SJSA1 (cell line): ENCODE measurements at places on chromosomes 5 and 9. TPM values are rescaled to one million over a fixed set of nuclear protein-coding genes. Genes with fewer than 3 reads are reported as not detected.

FIBCD1 gene
- total RNA-seq: 0.08 TPM in 1 of 2 replicates, not detected in the other

TMEM215 gene
- not detected in 2 replicates for total RNA-seq

DNM1 gene
- total RNA-seq: 2.2 and 2.5 TPM in 2 replicates

EGFLAM gene
- total RNA-seq: 0.08 TPM in 1 of 2 replicates, not detected in the other

DNA sequence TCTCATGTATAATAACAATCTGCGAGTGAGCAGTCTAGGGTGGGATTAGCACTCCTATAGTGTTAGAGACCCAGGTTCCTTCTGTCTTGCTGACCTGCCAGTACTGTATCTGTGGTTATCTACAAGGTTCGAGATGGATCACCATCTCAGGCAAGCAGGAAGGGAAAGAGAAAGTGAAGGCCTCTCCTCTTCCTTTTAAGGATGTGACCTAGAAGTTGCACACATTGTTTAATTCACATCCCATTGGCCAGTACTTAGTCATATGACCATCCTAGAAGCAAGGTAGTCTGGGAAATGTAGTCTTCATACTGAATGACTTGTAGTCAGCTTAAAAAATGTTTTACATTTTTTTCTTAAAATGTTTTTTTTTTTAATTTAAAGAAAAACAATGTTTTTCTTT, 168.6 kb downstream of the CARTPT start:
- peak overlapping the region; percentile 24; the same call in 1 of the 2 replicates for H3K27ac ChIP-seq
- no peak overlapping the region for H3K4me3 ChIP-seq
- H3K36me3 ChIP-seq: no peaks in the 10 kb centered on the region
- no peaks in the 10 kb centered on the region for H3K27me3 ChIP-seq
- peak; percentile 66 for DNase-seq

GRCh38 chr5:72522607-72523006, 15.4 kb upstream of the ZNF366 start:
- no peaks in the 10 kb centered on the region for H3K27me3 ChIP-seq
- no peak overlapping the region for H3K27ac ChIP-seq
- no peak for DNase-seq
- H3K4me1 ChIP-seq: no peaks in the 10 kb centered on the region
- H3K4me3 ChIP-seq: no peak overlapping the region
- no peaks in the 10 kb centered on the region for H3K36me3 ChIP-seq

DNA sequence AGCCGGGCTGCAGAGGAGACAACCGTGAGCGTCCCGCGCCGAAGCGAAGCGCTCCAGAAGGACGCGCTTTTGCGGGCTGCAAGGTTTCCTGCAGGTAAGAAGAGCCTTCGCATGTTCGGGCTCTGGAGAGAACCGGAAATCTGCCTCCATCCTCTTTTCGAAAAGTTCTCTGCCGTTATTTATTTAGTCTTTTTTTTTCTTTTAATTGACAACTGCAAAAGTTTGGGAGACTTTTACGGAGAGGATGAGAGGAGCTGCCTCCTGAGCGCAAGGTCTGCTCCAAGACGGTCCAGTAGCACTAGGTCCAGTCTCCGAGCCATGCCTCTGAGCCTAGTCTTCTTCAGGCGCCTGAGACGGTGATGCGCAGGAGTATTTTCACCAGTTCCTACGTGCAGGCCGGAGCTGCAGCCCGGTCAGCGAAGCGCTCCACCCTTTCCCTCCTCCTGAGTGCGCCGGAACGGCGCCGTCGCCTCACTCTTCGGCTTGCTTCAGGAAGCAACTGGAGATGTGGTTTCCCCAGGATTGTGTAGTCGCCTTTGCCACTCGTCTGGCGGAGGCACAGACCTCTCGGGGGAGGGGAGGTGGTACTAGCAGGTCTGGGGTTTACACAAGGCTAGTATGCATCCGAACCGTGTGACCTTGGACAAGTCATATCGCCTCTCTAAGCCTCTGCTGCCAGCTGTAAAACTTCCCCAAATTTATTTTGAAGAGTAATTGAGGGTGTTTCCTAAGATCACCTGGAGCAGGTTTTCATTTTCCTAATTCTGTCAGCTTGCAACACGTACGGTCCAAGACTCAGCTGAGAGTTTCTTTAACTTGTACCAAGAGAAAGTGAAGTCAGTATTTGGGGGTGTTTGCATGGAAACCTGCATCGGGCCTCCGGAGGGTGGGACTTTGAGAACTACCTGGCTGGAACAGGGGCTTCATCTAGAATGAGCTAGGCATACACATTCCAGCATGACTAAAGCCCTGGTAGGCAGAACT, 4.5 kb downstream of the POU4F3 start:
- H3K4me1 ChIP-seq: peaks cover 6% of the 10 kb centered on the region; the same call in 1 of the 2 replicates
- DNase-seq: no peak
- no peak overlapping the region for H3K27ac ChIP-seq

DNA sequence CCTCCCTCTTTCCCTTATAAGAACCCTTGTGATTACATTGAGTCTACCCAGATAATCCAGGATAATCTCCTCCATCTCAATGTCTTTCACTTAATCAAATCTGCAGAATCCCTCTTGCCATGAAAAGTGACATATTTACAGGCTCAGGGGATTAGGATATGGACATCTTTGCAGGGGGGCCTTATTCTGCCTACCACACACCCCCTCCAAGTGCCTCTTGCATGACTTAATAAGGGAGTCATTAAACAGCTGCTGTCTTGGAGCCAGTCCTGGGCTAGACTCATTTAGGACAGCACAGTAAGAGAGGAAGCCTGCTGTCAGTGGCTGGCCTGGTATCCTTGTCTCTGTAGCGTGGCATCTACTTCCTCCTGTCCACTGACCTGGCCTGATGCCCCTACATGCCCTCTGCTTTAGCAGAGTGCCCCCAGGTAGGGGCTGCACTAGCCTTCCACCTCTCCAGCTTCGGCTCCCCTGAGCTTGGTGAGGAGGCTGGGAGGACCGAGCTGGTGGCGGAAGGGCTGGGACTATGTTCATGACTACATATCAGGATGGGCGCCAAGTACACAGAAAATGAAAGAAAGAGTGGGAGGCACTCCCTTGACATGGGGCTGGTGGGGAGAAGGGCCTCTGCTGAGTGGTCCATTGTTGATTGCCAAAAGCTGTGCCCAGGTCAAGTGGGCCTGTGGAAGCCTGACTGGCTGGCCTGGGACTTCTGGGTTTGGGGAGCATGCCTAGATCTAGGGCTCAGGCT, 17.2 kb downstream of the ENHO start:
- no peak overlapping the region for H3K27ac ChIP-seq
- no peaks in the 10 kb centered on the region for H3K27me3 ChIP-seq

GRCh38 chr9:98230304-98230703, 25.1 kb downstream of the TBC1D2 start:
- no peaks in the 10 kb centered on the region for H3K27me3 ChIP-seq
- H3K27ac ChIP-seq: no peak overlapping the region
- H3K4me1 ChIP-seq: peaks cover 20% of the 10 kb centered on the region
- peaks cover 30% of the 10 kb centered on the region for H3K36me3 ChIP-seq

GRCh38 chr9:84997472-84997871, 327.9 kb downstream of the NTRK2 start:
- H3K36me3 ChIP-seq: no peaks in the 10 kb centered on the region
- H3K27me3 ChIP-seq: no peaks in the 10 kb centered on the region
- no peak for DNase-seq
- H3K4me1 ChIP-seq: no peaks in the 10 kb centered on the region
- H3K4me3 ChIP-seq: no peak overlapping the region

DNA sequence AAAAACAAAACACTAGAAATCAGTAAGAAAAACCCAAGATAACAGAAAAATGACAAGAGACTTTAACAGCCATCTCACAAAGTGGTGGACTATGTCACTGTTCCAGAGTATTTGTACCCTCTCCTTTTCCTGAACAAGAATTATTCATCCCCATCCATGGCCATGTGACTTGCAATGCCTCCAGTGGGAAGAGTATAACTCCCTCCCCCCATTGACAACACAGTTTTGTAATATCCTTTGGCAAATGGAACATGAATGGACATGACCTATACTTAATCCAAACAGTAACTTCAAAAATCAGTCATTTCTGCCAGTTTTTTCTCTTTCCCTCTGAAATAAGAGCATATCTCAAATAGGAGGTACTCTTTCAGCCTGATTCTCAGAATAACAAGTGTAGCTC, 33.9 kb downstream of the PTBP3 start:
- H3K4me3 ChIP-seq: no peak overlapping the region
- no peaks in the 10 kb centered on the region; the same call in 1 of the 2 replicates for H3K4me1 ChIP-seq
- H3K27ac ChIP-seq: no peak overlapping the region
- peaks cover 12% of the 10 kb centered on the region; the same call in 1 of the 2 replicates for H3K36me3 ChIP-seq
- no peak for DNase-seq
- no peaks in the 10 kb centered on the region for H3K27me3 ChIP-seq

GRCh38 chr5:167934551-167934971, 356.9 kb upstream of the WWC1 start:
- no peaks in the 10 kb centered on the region for H3K27me3 ChIP-seq
- no peak for DNase-seq
- no peak overlapping the region for H3K4me3 ChIP-seq

GRCh38 chr5:3210531-3210930, 385.1 kb upstream of the IRX1 start:
- H3K27me3 ChIP-seq: no peaks in the 10 kb centered on the region
- no peak overlapping the region for H3K4me3 ChIP-seq
- H3K27ac ChIP-seq: no peak overlapping the region
- DNase-seq: no peak
- no peaks in the 10 kb centered on the region for H3K4me1 ChIP-seq
- H3K36me3 ChIP-seq: no peaks in the 10 kb centered on the region
